Left lung (tissue), 14 donors: ENCODE measurements at places on chromosomes 6 and 20. TPM values are rescaled to one million over a fixed set of nuclear protein-coding genes. Genes with fewer than 3 reads are reported as not detected.

Gene XKR7
- polyA plus RNA-seq: 0.07 TPM

Gene MED23
- polyA plus RNA-seq: 54.0 TPM

Gene KIF6
- 3.2 TPM for polyA plus RNA-seq

- peak; percentile 94 for DNase-seq
Observed at GRCh38 chr20:57390604-57391438, at the start of gene RBM38. Gene RBM38 (plus strand): TSS chr20:57391396. CDS start chr20:57391582, 186 bp downstream.

GRCh38 chr20:38196592-38196991 is 31.5 kb upstream of the TGM2 start:
- peak; percentile 83 for DNase-seq

Gene HLA-DOB
- polyA plus RNA-seq: 0.24 TPM

Gene POFUT1
- polyA plus RNA-seq: 37.0 TPM

Gene DDX39B
- polyA plus RNA-seq: 604 TPM

GRCh38 chr6:11263291-11263775 is 30.9 kb upstream of the NEDD9 start:
- DNase-seq: no peak

- DNase-seq: peak; percentile 20
Observed at GRCh38 chr20:53312957-53313356, 280.7 kb downstream of the ZNF217 start.

Gene GJA10
- polyA plus RNA-seq: not detected
